ENCODE measurements at places on chromosomes 12 and 14.

DNA sequence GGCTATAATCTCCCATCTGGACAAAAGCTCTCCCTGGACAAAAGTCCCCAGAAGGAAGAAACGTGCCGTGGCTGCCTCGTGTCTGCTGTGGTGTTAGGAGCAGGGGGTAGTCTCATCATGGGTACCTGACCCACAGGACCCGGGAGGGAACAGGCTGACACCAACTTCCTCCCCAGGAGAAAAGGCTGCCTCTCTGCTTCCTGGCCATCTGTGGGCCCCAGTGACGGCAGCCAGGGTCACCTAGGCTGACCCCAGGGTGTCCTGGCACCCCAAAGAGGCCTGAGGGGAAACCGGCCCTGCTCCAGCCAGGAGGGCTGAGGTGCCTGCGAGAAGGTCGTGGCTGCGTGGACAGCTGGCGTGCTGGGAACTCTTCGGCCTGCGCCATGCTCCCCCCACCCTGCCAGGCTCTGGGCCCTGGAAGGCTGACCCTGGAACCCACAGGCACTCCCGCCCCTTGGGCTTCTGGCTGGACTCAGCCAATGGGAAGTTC, 133.9 kb downstream of the RFLNA start:
- no peak for DNase-seq

GRCh38 chr14:102493096-102493495, 16.5 kb downstream of the ANKRD9 start:
- DNase-seq: no peak

DNA sequence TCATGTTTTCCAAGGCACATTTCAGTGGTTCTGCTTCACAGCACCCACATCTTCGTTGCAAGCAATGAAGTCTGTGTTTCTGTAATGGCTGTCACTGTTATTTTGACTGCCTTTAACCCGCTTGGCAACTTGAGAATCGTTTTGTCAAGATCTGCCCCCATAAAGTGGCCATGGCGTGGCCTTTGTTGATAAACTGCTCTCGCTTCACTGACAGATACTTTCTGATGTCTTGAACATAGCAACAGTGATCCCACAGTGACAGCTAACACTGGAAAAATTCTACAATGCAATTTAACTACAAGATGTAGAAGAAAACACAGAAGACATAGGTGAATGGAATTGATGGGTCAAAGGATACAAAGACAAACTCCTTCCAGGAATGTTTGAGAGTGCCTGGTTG, 184.2 kb downstream of the KLHL28 start:
- DNase-seq: no peak

- no peak for DNase-seq
Observed at GRCh38 chr12:9587987-9588600, 19.6 kb downstream of the KLRB1 start.

- no peak for DNase-seq
Observed at GRCh38 chr14:25044106-25044698, 5.7 kb downstream of the STXBP6 start.

GRCh38 chr12:105738051-105738450, 400.7 kb downstream of the NUAK1 start:
- no peak for DNase-seq

- DNase-seq: no peak
Observed at GRCh38 chr14:65991104-65991503, 495.1 kb upstream of the CCDC196 start.

- no peak for DNase-seq
Observed at GRCh38 chr14:46136456-46136855, 515.1 kb downstream of the RPL10L start.

GRCh38 chr12:23564451-23565152, 384.9 kb downstream of the SOX5 start:
- DNase-seq: no peak

DNA sequence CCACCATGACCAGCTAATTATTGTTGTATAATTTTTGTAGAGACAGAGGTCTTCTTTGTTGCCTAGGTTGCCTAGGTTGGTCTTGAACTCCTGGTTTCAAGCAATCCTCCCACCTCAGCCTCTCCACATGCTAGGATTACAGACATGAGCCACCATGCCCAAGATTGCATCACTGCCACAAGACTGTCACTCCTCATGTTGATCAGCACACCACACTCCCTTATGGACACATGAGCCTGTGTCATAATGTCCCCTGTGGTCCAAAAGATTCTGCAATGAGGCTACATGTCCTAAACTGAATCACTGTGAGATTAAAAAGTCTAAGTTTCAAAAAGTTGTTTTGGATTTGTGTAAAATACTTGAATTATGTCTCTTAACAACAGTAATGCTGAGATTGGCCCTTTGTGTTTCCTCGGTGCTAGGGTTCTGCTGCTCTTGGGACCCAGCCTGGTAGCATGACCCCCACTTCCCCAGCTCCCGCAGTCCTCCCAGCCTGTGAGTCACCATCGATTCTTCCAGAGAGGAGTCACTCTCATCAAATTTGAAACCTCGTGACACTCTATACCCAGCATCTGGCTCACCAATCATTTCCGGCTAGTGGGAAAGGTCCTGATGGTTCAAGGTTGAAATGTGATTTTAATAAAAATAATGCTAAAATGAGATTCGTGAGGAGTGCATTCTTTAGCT, 890.9 kb downstream of the VRK1 start:
- no peak for DNase-seq

GRCh38 chr12:58917699-58918468, 2.4 kb downstream of the LRIG3 start:
- DNase-seq: no peak

GRCh38 chr14:35412272-35413056, 7.9 kb upstream of the NFKBIA start:
- no peak for DNase-seq

GRCh38 chr12:57280211-57281062, 29.4 kb upstream of the STAC3 start:
- DNase-seq: peak; percentile 83

DNA sequence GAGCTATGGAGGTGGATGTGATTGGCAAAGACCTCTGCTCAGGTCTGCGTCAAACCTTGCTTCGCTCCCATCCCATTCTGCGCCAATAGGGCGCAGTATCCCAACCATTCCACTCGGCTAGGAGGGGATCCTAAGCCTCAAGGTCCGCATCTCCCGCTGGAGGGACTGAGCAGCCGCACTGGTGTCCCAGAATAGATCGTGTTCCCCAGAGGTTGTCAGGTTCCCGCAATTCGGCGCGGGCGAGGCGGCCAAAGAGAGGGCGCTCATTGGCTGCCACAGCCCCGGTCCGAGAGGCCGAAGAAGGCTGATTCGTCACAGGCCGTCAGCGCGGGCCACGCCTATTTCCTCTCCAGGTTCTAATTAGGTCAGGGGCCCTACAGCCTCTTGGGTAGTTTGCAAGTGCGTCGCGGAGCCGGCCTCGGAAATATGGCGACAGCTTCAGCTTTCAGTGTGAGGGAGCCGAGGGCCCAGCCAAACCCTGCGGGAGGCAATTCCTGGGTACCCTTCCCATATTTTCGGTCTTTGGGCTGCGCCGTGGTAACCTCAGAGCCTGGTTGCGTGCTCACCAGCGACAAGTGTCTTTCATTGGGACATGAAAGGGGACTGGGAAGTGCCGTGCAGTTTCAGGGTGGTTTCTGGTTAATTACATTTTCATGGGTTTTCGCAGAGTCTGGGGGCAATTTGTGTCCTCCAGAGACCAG, 5.0 kb downstream of the OR10AD1 start:
- peak; percentile 96 for DNase-seq

DNA sequence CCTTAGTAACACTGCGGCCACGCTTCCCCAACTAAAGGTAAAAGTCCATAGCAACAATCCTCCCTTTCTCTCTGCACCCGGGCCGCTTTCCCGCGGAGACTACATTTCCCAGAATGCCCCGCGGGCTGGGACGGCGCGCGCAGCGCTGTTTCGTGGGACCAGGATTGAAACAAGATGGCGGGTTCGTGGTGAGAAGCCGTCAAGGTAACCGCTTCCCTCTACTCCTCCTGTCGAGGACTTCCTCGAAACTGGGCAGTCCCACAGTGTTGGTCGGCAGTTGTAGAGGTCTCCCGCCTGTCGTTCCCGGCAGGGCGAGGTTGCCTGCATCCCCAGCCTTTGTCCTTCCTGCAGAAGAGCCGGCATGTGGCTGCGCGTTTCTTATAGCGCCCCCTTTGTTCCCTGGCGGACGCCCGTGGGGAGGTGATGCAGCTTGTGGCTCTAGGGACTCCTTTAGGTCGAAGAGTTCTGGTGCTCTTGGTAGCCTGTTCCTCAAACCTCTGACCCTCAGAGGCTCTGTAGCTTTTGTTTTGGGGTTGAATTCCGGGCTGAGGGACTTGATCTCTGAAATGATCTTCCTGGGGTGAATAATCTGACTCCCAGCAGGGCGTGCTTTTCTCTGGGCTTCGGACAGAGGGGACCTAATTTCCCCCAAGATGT, at the start of gene MRPL42:
TSS of gene MRPL42 (plus strand) at position 164 of the 657 bp plus-strand sequence. CDS start 1,772 bp downstream, outside the sequence.
- peak; percentile 84 for DNase-seq

GRCh38 chr14:69055999-69056788, 77.1 kb upstream of the ACTN1 start:
- no peak for DNase-seq

- peak; percentile 47 for DNase-seq
Observed at GRCh38 chr12:66500841-66501240, 178.0 kb downstream of the GRIP1 start.

DNA sequence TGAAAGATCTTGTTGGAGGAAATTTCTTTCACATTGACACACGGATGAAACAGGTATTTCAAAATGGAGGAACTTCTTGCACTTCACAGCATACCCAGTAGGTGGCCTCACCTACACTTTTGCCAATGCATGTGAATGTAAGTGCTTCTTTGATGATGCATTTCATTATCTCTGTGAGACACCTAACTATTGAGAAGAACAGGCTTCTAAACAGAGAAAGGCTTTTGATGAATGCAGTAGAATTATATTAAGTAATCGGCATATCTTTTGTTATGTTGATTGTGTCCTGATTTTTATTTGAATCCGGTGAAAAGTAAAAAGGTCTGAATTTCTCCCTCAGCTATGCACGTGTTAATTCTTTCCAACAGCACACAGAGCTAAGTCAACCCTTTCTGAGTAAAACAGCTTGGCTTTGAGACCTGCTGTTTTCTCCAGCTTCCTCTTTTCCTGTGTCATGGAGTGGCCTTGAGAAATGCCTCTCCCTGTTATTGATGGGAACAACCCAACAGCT, 399.0 kb downstream of the NAV3 start:
- DNase-seq: peak; percentile 6

DNA sequence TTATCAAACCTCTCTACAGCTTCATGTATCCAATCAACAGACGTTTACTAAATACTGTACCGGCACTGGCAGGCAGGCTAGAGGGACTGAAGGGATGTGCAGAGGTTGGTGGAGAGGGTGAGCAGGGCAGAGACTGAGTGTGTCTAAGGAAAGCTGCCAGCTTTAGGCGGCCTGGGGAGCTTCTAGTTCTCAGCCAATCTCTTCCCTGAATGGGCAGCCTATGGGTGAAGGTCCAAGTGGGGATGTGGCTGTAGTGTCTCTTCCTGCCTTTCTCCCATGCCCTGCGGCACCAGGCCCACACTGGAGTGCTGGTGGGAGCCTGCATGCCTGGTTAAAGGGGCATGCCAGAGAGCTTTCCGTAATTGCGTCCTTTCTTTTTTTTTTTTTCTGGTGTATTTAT, 239.8 kb downstream of the CACNA1C start:
- no peak for DNase-seq

DNA sequence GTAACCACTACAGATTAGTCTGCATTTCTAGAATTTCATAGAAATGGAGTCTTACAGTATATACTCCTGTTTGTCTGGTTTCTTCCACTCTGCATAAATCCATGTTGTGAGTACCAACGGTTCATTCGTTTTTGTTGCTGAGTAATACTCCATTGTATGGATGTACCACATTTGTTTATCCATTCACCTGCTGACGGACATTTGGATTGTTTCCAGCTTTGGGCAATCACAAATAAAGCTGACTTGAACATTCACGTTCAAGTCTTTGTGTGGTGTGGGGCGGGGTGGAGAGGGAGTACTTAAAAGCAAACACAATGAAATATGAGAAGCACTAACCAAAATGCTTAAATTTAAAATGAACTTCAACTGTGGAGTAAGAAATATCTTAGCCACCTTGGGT, 7.1 kb downstream of the HECTD4 start:
- DNase-seq: no peak

DNA sequence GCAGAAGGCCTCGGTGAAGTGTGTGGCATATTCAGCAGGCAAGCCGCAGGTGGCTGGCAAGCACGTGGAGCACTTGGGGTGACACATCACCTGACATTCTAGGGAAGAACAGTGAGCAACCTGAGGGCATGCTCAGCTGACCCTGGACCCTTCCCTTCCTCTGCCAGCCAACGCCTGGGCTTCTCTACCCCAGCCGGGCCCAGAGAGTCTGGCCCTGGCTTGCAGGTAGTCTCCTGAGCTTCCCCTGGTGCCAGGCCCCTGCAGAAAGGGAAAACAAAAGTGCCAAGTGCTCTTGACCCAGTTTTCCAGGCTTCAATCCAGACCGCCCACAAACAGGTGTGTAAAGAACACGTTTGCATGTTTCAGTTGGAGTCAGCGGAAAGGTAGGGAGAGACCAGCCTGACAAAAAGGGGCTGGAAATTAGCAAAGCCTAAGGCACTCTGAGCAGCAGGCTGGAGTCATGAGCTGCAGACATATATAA, 45.7 kb downstream of the PRKAB1 start:
- no peak for DNase-seq

DNA sequence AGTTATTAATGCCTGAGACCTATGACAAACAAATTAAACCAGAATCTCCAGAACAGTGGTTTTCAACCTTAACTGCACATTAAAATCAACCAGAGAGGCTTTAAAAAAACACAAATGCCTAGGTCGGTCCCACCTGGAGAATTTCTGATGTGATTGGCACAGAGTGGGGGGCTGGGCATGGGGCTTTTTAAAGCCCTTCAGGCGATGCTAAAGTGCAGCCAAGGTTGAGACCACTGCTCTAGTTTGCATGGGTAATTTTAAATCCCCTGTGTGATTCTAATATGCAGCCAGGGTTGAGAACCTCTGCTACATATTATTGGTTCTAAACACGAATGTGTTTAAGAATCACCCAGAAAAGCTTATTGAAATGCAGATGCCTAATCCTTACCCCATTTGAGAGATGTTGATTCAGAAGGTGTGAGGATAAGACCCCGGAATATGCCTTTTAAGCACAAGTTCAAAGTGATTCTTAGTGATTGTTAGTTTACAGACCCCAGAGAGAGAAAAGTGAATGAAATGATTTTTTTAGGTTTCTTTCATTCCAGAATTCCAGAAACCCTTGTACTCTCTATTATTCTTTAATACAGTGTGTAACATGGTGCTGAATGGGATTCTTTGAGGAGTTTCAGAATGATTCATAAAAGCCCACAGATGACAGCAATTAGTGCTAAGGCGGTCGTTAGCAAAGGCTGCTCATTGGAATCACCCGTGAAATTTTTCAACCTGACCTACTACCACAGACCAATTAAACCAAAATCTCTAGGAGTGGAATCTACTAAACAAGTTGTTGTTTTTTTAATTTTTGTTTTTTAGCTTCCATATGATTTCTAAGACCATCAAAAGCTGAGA, 44.9 kb downstream of the LIN7A start:
- DNase-seq: peak; percentile 13

GRCh38 chr14:68655021-68655831, 137.6 kb downstream of the ZFP36L1 start:
- DNase-seq: no peak
